ENCODE measurements at places on chromosomes 4 and X.

DNA sequence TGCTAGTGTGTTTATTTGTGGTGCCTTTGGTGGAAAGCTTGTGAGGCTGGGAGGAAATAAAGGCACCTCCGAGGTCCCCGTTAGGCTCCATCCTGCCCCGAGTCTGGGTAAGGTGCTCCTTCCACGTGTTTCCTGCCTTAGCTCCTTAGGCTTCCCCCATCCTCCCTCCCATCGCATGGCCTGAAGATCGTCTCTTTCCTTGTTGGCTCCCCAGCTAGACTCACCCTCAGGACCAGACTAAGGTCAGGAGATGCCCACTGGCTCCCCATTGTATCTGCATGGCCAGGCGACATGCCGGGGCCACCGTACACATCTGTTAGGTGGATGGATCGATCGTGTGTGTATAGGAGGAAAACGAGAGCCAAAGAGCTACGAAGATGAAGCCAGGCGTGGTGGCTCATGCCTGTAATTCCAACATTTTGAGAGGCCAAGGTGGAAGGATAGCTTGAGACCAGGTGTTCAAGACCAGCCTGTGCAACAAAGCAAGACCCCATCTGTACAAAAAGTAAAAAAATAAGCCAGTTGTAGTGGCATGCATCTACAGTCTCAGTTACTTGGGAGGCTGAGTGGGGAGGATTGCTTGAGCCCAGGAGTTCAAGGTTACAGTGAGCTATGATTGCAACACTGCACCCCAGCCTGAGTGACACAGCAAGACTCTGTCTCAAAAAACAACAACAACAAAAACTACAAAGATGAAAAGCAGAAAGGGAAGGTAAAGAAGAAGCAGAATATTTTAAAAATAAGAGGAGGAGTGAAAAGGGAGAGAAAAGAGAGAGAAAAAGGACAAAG is 53.7 kb downstream of the SEPSECS start:
- H3K4me3 ChIP-seq = no peak overlapping the region
- peaks cover 4% of the 10 kb centered on the region for H3K27me3 ChIP-seq
- peaks cover 11% of the 10 kb centered on the region for H3K4me1 ChIP-seq
- H3K36me3 ChIP-seq = no peaks in the 10 kb centered on the region
- peak overlapping the region; percentile 16 for H3K27ac ChIP-seq
- DNase-seq = no peak

GRCh38 chr4:110850461-110851442 is 227.9 kb upstream of the PITX2 start:
- H3K4me1 ChIP-seq = peaks cover 17% of the 10 kb centered on the region
- no peaks in the 10 kb centered on the region for H3K36me3 ChIP-seq
- H3K4me3 ChIP-seq = no peak overlapping the region
- H3K27me3 ChIP-seq = peaks cover 5% of the 10 kb centered on the region
- no peak overlapping the region for H3K27ac ChIP-seq

GRCh38 chr4:120568731-120569130 is 353.8 kb downstream of the PRDM5 start:
- no peak for DNase-seq
- H3K36me3 ChIP-seq = peaks cover 15% of the 10 kb centered on the region
- no peak overlapping the region for H3K4me3 ChIP-seq
- peaks cover 20% of the 10 kb centered on the region for H3K4me1 ChIP-seq
- no peaks in the 10 kb centered on the region for H3K27me3 ChIP-seq
- H3K27ac ChIP-seq = no peak overlapping the region

- H3K27ac ChIP-seq = no peak overlapping the region
- peaks cover 9% of the 10 kb centered on the region for H3K27me3 ChIP-seq
Measured at GRCh38 chr4:145207934-145208333, 27.5 kb upstream of the OTUD4 start.

- no peak for DNase-seq
- H3K27ac ChIP-seq = no peak overlapping the region
- no peak overlapping the region for H3K4me3 ChIP-seq
- H3K36me3 ChIP-seq = no peaks in the 10 kb centered on the region
- peaks cover 5% of the 10 kb centered on the region for H3K27me3 ChIP-seq
- H3K4me1 ChIP-seq = peaks cover 6% of the 10 kb centered on the region
Measured at GRCh38 chr4:151049430-151049884, 34.4 kb upstream of the LRBA start.

- H3K4me3 ChIP-seq = no peak overlapping the region
- no peak for DNase-seq
- peaks cover 83% of the 10 kb centered on the region for H3K36me3 ChIP-seq
- no peaks in the 10 kb centered on the region for H3K4me1 ChIP-seq
- no peak overlapping the region for H3K27ac ChIP-seq
- H3K27me3 ChIP-seq = no peaks in the 10 kb centered on the region
Measured at GRCh38 chrX:24002167-24002566, 24.8 kb downstream of the KLHL15 start.

DNA sequence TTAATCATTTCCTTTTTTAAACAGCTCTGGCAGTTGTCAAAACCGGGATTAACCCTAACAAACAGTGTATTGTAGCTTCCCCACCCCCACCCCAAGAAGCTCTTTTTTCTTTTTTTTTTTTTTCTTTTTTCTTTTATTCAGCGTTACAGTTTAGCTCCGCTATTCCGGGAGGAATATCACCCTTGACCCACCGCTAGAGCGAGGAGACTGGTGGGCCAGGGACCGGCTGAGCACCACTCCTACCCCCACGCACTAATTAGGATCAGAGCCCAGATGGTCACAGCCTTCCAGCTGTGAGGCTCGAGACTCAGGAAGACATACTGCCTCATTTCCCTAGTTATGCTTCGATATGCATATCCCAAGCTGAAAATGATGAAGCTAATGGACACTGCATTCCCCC is 2.0 kb downstream of the PARM1 start:
- no peaks in the 10 kb centered on the region for H3K36me3 ChIP-seq
- H3K27me3 ChIP-seq = peaks cover 56% of the 10 kb centered on the region
- peak; percentile 23 for DNase-seq
- H3K4me3 ChIP-seq = peak overlapping the region; percentile 89
- H3K27ac ChIP-seq = no peak overlapping the region

DNA sequence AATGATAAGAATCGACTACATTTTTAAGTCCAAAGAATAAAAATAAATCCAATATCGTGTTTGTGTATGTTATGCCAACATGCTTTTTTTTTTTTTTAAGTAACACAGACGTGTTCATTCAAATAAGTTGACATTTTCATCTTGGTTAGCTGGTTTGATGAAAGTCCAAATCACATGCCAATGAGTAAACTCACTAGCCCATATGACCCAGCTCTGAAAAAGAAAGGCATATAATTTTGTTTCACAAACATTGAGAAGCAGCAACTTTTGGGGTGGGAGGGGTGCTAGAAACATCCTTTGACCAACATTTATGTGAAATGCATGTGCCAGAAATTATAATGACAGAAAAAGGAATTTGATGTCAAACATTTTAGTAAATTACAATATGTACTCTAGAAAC is 61.6 kb upstream of the SPP1 start:
- peaks cover 3% of the 10 kb centered on the region for H3K27me3 ChIP-seq
- no peaks in the 10 kb centered on the region for H3K36me3 ChIP-seq
- DNase-seq = no peak
- peaks cover 28% of the 10 kb centered on the region for H3K4me1 ChIP-seq

GRCh38 chr4:124712372-124713184 is at the start of gene ANKRD50:
Gene ANKRD50 (minus strand): TSS chr4:124712732. CDS start chr4:124710511, 2,221 bp downstream.
- H3K27ac ChIP-seq = peak within 1 kb of the TSS; percentile 100
- peaks cover 10% of the 10 kb centered on the region for H3K36me3 ChIP-seq
- peak within 1 kb of the TSS; percentile 88 for H3K4me3 ChIP-seq
- no peaks in the 10 kb centered on the region for H3K27me3 ChIP-seq
- peak; percentile 91 for DNase-seq

All from nephron progenitor cell (in vitro differentiated cells).